Stimulated activated CD8-positive, alpha-beta memory T cell treated with anti-CD3 and anti-CD28 coated beads, Interleukin-7, amount 100 ng/mL, for 24 hours (primary cell): ENCODE measurements at places on chromosomes 7 and 10.

DNA sequence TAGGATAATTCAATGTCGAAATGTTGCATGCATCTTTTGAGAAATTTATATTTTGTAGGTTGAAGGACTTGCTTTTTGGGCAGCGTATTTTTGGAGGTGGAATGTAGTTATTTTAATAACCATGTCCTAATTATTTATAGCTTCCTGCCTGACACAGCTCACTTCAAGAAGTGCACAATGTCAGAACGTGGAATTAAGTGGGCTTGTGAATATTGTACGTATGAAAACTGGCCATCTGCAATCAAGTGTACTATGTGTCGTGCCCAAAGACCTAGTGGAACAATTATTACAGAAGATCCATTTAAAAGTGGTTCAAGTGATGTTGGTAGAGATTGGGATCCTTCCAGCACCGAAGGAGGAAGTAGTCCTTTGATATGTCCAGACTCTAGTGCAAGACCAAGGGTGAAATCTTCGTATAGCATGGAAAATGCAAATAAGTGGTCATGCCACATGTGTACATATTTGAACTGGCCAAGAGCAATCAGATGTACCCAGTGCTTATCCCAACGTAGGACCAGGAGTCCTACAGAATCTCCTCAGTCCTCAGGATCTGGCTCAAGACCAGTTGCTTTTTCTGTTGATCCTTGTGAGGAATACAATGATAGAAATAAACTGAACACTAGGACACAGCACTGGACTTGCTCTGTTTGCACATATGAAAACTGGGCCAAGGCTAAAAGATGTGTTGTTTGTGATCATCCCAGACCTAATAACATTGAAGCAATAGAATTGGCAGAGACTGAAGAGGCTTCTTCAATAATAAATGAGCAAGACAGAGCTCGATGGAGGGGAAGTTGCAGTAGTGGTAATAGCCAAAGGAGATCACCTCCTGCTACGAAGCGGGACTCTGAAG is 620 bp downstream of the ZRANB1 start:
- no peak for DNase-seq

- no peak for DNase-seq
These were observed 82.6 kb downstream of the ATE1 start for GRCh38 chr10:121845044-121845784.

DNA sequence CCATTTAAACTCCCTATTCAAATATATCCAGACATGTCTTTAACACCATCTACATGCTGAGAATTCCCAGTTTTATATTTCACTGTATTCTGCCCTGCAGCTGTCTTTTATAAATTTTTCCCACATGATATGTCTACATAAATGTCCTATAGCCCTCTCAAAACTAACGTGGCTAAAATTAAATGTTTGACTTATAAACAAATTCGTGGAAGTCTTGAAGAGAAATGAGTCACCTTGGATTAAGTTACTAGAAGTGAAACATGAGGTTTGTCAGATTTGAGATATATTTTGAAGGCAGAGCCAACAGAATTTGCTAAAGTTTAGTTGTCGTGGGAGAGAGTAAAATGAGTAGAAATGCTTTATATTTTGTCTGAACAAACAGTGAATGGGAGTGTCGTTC is 386.9 kb upstream of the CNTNAP2 start:
- no peak for DNase-seq

- DNase-seq = no peak
These were observed 87.4 kb downstream of the CHN2 start for GRCh38 chr7:29281782-29282541.

DNA sequence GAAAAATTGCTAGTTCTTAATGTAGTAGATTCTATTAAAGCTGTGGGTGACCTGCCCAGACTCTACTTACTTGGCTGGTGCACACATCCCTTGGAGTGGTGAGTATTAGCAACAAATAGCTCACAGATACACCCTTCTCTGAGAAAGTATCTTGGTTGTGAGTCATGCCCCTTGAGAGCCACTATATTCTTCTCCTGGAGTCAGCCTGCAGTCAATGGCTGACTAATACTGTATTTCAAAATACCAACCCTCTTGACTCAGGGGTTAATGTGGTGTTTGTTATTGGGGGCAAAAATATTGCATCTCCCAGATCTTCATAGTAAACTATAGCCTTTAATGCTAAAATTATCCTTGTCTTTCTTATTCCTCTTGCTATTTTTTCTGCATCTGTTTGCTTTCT is 354.9 kb downstream of the BMPER start:
- DNase-seq = no peak

DNA sequence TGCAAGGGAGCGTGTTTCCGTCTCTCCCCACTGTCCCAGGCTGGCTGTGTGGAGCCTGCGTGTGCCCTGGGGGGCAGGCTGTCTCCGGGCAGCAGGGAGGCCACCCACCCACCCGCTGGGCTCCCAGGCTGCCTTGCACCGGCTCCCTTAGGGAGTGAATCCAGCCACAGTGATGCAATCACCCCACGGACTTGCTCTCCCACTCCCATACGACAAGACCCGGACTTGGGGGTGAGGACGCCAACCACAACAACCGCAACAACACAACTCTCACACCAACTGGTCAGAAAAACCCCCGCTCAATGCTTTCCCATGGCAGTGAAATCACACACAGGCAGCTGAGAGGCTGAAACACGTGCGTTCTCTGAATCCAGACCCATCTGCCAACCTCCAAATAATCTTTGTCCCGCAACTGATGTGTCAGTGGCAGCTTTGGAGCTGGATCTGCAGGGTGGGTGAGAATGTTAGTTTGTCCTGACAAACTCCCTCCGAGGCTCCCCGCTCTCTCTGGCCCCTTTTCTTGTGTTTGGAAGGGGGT is 62.7 kb upstream of the DDC start:
- no peak for DNase-seq

DNA sequence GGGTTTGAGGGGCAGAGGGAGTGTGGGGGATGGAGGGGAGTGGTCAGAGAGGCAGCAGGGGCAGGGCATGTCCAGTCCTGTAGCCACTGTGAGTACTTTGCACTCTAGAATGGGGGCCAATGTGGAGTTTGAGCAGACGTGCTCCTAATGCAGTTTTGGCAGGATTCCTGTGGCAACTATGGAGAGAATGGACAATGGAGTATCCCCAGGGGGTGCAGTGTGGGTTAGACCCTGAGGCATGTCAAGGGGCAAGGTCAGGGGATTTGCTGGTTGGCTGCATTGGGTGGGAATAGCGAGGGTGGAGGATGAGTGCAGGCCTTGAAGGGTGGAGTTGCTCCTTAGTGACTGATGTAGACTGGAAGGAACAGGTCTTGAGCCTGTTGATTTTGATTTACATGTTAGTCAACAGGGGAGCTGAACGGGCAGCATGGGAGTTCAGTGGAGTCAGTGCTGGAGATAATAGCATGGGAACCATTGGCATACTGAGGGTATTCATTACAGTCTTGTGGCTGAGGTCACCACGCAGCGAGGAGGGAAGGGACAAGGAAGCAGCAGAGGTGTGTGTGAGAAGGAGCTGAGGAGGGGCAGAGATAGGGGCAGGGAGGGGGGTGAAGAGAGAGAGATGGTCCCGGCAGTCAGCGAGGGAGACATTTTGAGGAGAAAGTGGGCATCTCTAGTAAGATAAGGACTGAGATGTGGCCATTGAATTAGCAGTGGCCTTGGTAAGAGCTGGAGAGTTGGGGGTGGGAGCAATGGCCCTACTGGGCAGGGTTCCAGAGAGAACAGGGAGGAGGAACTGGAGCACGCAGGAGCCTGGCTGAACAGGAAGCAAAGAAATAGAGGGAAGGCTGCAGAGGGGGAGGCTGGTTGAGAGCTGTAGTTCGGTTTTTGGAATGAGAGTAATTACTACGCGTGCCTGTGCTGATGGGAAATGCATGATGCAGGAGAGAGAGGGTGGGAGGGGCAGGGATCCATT is 112.7 kb downstream of the CCNY start:
- DNase-seq = no peak

DNA sequence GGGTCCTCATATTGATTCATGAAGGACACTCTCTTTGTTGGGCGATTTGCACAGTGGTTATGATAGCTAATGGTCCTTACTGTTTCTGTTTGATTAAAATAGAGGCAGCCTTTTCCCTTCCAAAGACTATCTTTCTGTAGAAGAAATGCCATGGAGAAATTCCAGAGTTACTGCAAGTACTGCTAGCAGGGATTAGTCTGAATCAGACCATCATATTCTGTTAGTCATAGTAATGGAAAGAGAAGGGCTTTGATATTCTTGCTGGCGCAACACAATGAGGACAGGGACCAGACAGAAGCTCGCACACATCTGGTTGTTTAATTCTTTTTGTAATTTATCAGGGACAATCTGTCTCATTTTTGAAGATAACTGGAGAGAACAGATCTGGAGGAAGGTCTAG is 304.5 kb upstream of the FZD8 start:
- no peak for DNase-seq

DNA sequence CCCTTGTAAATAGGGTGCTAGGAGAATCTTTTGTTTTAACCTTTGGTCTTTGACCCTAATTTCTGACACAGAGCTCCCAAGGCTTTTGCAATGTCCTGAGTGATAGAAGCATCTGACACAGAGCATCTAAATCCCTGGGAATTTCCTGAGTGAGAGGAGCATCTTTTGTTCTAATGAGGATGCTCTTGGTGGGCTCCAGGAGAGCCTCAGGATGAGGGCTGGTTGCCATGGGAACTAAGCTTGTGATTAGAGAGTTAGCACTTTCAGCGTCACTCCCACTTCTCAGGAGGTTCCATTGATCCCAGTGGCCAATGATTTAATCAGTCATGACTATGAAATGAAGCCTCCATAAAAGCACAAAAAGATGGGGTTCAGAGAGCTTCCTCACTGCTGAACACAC is 264.8 kb downstream of the KIF20B start:
- no peak for DNase-seq

- no peak for DNase-seq
These were observed 118.2 kb downstream of the ADAM12 start for GRCh38 chr10:126270111-126270510.

DNA sequence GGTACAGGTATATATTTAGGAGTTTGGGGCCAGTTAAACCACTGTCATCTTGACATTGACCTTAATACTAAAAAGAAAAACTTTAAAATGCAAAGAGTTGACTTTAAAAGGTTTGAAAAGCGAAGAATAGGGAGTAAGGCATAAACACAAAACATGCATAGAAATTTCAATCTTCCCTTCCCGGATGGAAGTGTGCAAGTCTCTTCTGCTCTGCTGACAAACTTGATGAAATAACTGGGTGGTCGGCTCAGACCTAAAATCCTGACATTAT is 3.4 kb upstream of the SPAG6 start:
- DNase-seq = no peak

DNA sequence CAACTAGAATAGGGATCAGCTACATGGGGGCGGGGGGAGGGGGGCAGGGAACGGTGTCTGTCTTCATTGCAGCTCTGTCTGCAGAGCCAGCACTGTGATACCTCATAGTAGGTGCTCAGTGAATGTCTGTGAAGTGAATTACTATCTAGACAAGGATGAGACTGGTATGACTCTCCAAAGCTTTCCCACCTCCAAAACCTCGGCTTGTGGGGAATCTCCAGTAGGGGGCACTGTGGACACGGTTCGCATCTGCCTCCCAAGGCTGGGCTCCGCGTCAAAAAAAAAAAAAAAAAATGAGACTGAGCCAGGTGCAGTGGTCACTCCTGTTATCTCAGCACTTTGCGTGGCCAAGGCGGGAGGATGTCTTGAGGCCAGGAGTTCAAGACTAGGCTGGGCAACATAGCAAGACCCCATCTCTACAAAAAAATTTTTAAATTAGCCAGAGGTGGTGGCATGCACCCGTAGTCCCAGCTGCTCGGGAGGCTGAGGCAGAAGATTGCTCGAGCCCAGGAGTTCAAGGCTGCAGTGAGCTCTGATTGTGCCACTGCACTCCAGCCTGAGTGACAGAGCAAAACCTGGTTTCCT is 9.6 kb downstream of the TRIM56 start:
- DNase-seq = no peak

DNA sequence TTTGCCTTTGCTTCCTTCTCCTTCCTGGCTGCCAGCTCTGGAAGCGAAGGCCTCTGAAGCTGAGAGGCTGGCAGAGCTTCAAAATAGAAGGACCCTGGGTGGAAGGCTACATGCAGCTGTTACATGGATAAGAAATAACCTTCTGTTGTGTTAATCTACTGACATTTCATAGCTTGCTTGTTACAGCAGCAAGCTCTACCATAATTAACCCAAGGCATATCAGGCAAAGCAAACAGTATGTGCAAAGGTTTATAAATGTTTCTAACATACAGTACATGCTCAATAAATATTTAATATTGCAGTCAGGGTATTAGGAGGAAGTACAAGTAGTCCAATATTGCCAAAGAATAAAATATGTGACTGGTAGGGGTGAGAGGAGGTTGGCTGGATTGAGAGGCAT is 55.6 kb upstream of the MKLN1 start:
- no peak for DNase-seq

DNA sequence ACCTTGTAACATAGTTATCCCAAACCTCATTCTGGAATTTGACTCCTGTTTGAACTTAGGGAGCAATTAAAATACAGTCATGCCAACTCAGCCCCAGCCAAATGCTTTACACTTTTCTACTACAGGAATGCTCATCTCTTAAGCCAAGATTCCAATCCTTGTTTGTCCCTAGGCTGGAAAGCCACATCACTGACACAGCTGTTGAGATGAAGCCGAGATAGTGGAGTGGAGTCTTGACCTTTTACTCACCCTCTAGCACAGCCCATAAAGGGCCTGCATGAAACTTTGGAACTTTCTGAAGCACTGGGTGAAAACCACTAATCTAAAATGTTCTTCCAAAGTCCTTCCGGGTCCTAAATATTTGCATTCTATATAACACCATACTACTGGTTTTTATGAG is 247.3 kb downstream of the ETV1 start:
- DNase-seq = no peak

DNA sequence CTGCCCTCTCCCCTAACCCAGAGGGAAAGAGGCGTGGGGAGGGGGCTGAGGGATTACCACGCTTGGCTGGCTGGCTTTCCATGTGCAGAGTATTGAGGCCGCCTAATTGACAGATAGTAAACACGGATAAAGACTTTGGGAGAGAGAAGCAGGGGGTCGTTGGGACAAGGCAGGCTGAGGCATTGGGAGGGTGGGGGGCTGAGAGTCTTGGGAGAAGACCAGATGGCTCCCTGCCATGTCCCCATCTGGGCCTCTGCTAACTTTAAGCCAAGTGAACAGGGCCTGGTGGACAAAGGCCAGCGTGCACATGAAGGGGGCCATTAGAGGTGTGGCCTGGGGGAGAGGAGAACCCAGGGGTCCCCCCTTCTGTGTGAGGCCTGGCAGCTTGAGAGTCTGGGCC is 55.4 kb upstream of the MXI1 start:
- DNase-seq = no peak

GRCh38 chr7:47568547-47568946 is 13.4 kb downstream of the TNS3 start:
- no peak for DNase-seq
